Cortex of kidney (tissue), 1 donor: ENCODE measurements at places on chromosomes 13 and 19.

- no peak for DNase-seq
Measured at GRCh38 chr13:98559169-98559568, 17.7 kb downstream of the STK24 start.

DNA sequence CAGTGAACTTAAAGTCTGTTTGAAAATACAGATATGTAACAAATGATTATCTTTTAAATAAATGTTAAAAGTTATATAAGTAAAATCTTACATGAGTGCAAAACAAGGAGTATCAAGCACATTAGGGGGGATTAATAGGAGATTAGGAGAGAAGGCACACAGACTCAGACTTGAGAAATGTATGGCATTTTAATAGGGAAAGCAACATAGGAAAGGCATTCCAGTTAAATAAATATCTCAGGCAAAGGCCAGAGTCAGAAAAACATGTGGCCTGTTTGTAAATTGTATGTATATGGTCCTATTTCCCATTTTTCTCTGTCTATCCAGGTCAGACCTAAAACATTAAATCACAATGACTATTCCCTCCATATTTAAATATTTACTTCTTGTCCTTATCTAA is 462.7 kb downstream of the GPC6 start:
- no peak for DNase-seq

DNA sequence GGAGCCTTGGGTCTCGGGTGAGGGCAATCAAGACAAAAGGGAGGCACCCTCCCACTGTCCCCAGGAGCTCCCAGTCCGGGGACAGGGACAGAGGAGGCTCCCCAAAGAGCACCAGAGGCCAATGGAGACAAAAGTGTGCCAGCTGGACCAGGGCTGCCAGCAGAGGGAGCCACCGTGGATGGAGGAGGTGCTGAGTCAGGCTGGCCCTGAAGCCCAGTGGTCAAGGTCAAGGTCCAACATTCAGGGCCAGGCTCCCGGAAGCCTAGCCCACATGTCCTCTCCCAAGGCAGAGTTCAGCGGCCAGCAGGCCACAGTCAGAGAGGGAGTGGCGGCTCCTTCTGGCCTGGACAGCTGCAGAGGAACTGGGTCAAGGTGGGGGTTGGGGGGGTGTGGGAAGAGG is 8.4 kb downstream of the COL5A3 start:
- DNase-seq: no peak

DNA sequence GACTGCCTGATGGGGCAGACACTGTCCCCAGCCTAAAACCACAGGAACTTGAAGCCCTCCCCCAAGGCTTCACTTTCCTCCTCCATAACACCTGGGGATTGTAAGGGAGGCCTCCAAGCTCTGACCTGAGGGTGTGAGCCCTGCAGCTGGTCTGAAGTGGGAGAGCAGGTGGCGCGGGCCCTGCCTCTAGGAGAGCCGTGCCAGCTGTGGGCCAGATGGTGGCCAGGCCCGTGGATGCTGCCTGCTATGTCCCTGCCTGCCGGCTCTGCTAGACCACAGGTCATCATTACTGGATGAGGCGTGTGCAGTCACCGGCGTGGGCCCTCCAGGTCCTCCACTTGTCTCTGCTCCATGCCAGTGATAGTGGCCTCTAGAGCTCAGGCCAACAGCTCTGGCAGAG is 3.5 kb upstream of the KLHL26 start:
- no peak for DNase-seq

- DNase-seq: no peak
Measured at GRCh38 chr19:53010494-53010893, 3.2 kb upstream of the ERVV-1 start.

DNA sequence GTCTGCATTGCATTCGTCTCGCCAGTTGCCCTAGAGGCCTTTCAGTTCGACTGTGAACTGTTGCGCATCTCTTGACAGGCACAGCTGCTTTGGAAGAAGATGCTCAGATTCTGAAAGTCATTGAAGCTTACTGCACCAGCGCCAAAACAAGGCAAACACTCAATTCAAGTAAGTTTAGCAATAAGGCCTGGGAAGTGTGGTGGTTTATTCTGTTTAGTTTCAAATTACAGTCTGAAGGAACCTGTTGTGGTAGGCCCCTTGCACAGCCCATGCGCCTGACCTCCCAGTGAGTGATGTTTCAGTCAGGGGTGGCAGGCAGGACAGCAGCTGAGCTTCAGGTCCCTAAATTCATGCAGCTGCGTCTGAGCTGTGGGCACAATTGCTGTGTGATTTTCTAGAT is 32.2 kb upstream of the TEX29 start:
- DNase-seq: no peak

DNA sequence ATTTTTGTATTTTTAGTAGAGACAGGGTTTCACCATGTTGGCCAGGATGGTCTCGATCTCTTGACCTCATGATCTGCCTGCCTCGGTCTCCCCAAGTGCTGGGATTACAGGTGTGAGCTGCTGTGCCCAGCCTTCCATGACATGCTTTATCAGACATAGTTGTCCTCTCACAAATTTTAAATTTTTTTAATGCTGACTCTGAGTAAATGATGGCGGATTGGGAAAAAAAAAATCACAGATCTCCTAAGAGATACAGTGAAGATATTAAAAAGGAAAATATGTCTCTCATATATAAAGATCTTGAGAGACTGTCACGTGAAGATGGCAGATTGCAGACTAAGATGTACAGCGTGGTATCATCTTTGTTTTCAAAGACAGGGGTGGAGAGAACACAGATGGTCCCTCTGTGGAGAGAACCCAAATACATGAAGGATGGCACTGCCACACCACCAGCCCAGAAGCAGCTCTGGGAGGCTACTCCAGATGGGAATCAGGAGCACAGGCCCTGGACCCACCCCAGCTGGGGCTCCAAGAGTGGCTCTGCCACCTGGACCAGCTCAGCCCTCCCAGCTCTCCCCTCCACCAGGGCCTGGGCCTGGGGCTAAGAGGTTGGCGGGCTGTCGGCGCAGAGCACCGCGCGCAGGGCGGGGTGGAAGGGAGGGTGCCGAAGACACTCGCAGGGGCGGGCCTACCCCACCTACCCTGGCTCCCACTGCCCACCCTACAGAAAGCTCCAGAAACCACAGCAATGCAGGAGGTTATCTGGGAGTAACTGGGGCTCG is 20.0 kb upstream of the CCNP start:
- DNase-seq: no peak

GRCh38 chr19:788983-789700 is 8.1 kb upstream of the PTBP1 start:
- no peak for DNase-seq

- DNase-seq: no peak
Measured at GRCh38 chr13:66414066-66414800, 815.9 kb downstream of the PCDH9 start.

- DNase-seq: no peak
Measured at GRCh38 chr13:34241332-34241731, 423.4 kb downstream of the RFC3 start.

DNA sequence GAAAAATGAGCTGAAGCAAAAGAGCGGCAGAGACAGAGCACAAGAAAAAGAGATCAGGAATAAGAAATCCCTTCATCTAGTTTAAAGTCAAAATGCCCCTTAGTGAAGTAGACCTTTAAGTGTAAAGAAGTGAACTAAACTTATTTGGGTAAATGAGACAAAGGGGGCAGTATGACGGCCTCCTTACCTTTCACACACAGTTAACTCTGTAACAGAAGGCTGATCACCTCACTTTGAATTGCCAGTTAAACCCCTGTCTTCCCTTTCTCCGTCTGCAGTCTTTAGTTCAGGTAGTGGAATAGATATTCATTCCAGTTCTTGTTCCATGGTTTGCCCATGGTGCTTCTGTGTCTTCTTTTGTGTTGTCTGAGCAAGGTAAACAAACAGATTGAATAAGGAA is 1029.8 kb downstream of the DIAPH3 start:
- no peak for DNase-seq

DNA sequence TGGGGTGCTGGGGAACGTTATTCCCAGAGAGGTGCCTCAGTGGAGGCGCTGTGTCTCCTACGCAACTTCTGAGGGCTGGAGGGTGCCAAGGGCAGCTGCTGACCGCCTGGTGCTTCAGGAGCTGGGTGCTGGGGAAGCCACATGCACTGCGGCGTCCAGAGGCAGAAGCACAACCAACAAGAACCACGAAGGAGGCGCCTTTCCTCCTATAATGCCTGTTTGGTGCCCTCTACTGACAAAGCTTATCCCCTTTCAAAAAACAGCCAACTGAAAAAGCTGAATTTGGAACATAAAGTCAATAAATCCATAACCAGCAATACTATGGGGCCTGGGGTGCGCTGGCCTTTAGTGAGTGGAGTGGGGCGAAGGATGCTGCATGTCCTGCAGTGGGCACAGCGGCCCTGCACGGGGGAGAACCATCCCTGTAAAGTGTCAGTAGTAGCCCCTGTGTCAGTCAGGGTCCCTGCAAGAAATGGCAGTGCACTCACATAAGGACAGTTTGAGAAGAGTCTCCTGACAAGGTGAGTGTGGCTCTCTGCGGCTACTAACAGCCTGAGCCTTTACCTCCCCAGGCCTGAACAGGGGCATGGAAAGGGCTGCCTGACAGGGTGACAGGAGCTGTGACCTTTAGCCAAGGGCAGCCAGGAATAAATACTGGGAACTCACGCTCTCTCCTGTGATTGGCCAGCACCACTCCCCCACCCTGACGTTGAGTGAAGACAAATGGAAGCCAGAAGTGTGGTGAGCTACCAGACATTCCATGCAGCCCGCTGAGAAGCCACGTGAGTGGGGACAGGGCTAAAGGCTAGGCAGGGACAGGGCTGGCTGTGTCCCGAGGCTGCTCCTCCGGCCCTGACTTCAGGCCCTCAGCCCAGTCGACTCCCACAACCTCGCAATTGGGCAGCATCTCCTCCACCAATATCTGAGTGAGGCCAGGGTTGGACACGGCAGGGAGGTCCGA is 4.5 kb upstream of the B3GNT8 start:
- no peak for DNase-seq

GRCh38 chr13:50132904-50133357 is 117.7 kb downstream of the KCNRG start:
- no peak for DNase-seq

DNA sequence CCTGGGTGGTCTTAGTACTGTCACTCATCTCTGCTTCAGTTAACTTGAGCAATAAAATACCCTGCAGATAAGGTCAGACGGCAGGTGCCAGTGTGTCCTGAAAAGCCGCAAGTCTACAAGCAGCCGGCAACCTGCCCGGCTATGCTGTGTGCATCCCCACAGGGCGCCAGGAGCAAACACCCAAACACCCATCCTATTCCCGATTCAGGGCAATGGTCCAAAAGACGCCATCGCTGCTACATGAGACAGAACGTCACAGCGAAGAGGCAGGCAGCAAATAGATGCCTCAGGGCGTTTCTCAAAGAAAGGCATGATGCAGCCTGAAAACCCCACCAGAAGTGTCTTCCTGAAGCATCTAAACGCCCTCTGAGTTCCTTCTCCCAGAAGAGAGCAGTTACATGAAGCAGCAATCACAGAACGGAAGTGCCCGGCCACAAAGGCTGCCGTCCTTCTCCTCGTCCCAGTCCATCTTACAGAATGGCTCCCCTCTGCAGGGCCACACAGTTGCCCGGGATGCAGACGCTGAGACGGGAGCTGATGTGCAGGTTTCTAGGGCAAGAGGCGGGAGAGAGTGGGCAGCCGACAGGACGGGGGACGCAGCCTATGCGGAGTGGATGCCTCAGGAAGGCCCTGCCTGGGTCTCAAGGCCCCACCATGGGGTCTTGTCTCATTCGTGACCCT is 35.1 kb downstream of the RASA3 start:
- no peak for DNase-seq

GRCh38 chr19:55247621-55248099 is 11.2 kb downstream of the PPP6R1 start:
- DNase-seq: no peak

GRCh38 chr19:7926021-7926726 is at the start of gene CTXN1:
Gene CTXN1, minus strand, starts transcription at chr19:7926135. Its CDS starts 597 bp downstream, at chr19:7925538.
- DNase-seq: no peak

DNA sequence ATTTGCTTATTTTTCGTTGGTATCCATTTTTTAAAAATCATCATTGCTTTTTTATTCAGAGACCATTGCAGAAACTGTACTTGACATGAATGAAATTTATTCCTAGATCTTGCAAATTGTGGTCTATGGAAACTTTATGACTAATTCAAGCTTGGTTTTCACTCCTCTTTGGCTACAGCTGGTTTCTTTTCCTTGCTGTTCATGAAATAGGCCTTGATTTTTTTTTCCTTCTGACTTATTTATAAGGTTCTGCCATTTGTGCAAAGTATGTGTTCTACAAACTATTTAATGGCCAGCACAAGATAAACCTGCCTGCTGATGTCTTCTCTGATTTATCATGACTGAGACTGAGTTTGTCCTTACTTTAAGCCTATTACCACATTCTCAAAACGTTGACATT is 764.0 kb upstream of the SLITRK5 start:
- no peak for DNase-seq

DNA sequence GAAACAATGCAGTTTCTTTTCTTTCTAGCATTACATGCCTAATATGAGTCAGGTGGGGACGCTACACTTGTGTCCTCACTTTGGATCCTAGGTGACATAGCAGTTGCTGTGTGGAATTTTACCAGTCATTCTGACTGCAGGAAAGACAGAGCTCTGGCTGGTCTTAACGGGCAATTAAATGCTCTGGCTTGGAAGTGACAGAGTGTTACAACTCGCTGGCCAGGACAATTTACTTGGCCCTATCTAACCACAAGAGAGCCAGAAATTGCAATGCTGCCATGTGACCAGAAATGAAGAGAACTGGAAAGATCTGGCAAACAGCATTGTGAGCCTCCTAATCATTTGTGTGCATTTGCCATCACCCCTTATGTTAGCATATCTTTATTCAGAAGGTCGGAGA is 351.1 kb downstream of the DCT start:
- no peak for DNase-seq

DNA sequence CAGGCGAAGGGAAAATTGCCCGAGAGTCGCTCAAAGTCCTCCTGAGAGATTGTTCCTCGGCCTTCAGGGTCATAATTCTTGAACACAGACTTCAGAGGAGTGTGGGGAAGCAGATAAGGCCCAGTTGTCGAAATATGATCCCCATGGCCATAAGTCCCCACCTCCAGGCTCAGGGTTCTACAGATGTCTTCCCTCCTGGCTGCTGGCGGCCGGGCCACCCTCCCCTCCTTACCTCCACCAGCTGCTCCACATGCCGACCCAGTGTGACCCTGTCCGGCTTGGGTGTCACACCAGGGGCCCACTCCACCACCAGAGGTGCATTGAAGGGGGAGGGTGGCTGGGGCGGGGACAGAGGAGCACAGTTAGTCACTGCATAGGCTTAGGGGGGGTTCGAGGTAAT is 10.1 kb downstream of the FAM98C start:
- DNase-seq: no peak

DNA sequence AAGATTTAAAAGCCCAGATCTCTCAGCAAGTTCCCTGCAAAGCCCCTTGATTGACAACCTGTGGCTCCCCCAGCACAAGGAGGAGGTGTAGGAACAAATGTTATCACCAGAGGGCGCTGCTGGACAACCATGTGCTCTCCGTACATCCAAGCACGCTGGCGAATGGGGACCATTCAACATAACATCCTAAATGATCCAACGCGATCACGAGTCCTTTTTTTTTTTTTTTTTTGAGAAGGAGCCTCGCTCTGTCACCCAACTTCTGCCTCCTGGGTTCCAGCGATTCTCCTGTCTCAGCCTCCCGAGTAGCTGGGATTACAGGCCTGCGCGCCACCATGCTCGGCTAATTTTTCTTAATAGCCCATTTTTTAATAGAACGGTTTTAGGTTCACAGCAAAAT is 52.0 kb downstream of the NWD1 start:
- no peak for DNase-seq

GRCh38 chr13:112014857-112015256 is 52.1 kb upstream of the SOX1 start:
- DNase-seq: no peak

GRCh38 chr19:48170817-48171347 is 402 bp downstream of the ZSWIM9 start:
- no peak for DNase-seq

GRCh38 chr13:50122455-50122854 is 107.2 kb downstream of the KCNRG start:
- no peak for DNase-seq
